ENCODE measurements at places on chromosomes 11 and 22. TPM values are rescaled to one million over a fixed set of nuclear protein-coding genes. Genes with fewer than 3 reads are reported as not detected.

SLC17A6 gene
- not detected for total RNA-seq

RAB39A gene
- total RNA-seq, result not detected

NXPE2 gene
- not detected for total RNA-seq

DDTL gene
- total RNA-seq, result not detected

CECR2 gene
- total RNA-seq, result 2.1 TPM

APOBEC3B gene
- 1.9 TPM for total RNA-seq

DDX10 gene
- total RNA-seq, result 11.6 TPM

PATE4 gene
- not detected for total RNA-seq

OAF gene
- 169 TPM for total RNA-seq

OVCH2 gene
- not detected for total RNA-seq

SLC37A2 gene
- not detected for total RNA-seq

OR52K2 gene
- total RNA-seq, result not detected

IRAG1 gene
- total RNA-seq, result 1.2 TPM

CARNS1 gene
- total RNA-seq, result 0.05 TPM

BATF2 gene
- total RNA-seq, result not detected

OR5B21 gene
- not detected for total RNA-seq

SCN4B gene
- 0.19 TPM for total RNA-seq

CTSF gene
- 122 TPM for total RNA-seq

MUC6 gene
- not detected for total RNA-seq

APLNR gene
- 2.1 TPM for total RNA-seq
